Dermis microvascular lymphatic vessel endothelial cell (primary cell): ENCODE measurements at places on chromosomes 4 and X. TPM values are rescaled to one million over a fixed set of nuclear protein-coding genes. Genes with fewer than 3 reads are reported as not detected.

CXCL3 gene
- under 0.01 and 0.13 TPM in 2 replicates for total RNA-seq

CSN1S1 gene
- total RNA-seq: not detected in 2 replicates

CXCL6 gene
- 0.26 and 0.63 TPM in 2 replicates for total RNA-seq

HEPH gene
- total RNA-seq: 4.1 and 8.3 TPM in 2 replicates

PRSS12 gene
- 5.9 and 17.8 TPM in 2 replicates for total RNA-seq

MAGEA12 gene
- not detected in 2 replicates for total RNA-seq

ACE2 gene
- not detected in 2 replicates for total RNA-seq

SYTL4 gene
- total RNA-seq: 16.8 and 43.4 TPM in 2 replicates

C4orf50 gene
- total RNA-seq: under 0.01 TPM in 2 replicates

MFAP3L gene
- 2.4 and 15.2 TPM in 2 replicates for total RNA-seq

GAGE2A gene
- not detected in 2 replicates for total RNA-seq

ARHGAP4 gene
- total RNA-seq: 4.9 and 5.1 TPM in 2 replicates

SPANXA1 gene
- not detected in 2 replicates for total RNA-seq

TMEM150C gene
- 7.1 and 13.0 TPM in 2 replicates for total RNA-seq

TSPAN5 gene
- total RNA-seq: 71.4 and 89.8 TPM in 2 replicates

NAAA gene
- total RNA-seq: 21.1 and 26.3 TPM in 2 replicates

CENPVL2 gene
- not detected in 2 replicates for total RNA-seq

LRCH2 gene
- total RNA-seq: 7.6 and 10.6 TPM in 2 replicates

HOPX gene
- 1.5 and 7.6 TPM in 2 replicates for total RNA-seq

DMP1 gene
- total RNA-seq: not detected in 2 replicates

VEGFD gene
- total RNA-seq: 0.26 and 0.51 TPM in 2 replicates

DRD5 gene
- total RNA-seq: not detected in 2 replicates

HAUS3 gene
- 5.8 and 7.0 TPM in 2 replicates for total RNA-seq

NXF2B gene
- total RNA-seq: not detected in 2 replicates

CT55 gene
- total RNA-seq: under 0.01 TPM in 1 of 2 replicates, not detected in the other

GAGE12J gene
- not detected in 2 replicates for total RNA-seq

ENPP6 gene
- under 0.01 TPM in 1 of 2 replicates, not detected in the other for total RNA-seq

TMEM31 gene
- total RNA-seq: 0.13 TPM in 1 of 2 replicates, not detected in the other

CORIN gene
- under 0.01 TPM in 2 replicates for total RNA-seq

MAGEB2 gene
- not detected in 2 replicates for total RNA-seq

PIM2 gene
- 3.3 and 3.9 TPM in 2 replicates for total RNA-seq

RTL9 gene
- not detected in 2 replicates for total RNA-seq

PWWP3B gene
- not detected in 2 replicates for total RNA-seq

CFAP99 gene
- not detected in 2 replicates for total RNA-seq

FATE1 gene
- total RNA-seq: not detected in 2 replicates

EXOC1L gene
- total RNA-seq: not detected in 2 replicates

TCEAL1 gene
- 14.5 and 15.0 TPM in 2 replicates for total RNA-seq
